Gastrocnemius medialis (tissue), 4 donors: ENCODE measurements at places on chromosomes 7 and 10. TPM values are rescaled to one million over a fixed set of nuclear protein-coding genes. Genes with fewer than 3 reads are reported as not detected.
A peak's percentile ranks its signal among the peaks of the same experiment; 100 is the strongest.

DNA sequence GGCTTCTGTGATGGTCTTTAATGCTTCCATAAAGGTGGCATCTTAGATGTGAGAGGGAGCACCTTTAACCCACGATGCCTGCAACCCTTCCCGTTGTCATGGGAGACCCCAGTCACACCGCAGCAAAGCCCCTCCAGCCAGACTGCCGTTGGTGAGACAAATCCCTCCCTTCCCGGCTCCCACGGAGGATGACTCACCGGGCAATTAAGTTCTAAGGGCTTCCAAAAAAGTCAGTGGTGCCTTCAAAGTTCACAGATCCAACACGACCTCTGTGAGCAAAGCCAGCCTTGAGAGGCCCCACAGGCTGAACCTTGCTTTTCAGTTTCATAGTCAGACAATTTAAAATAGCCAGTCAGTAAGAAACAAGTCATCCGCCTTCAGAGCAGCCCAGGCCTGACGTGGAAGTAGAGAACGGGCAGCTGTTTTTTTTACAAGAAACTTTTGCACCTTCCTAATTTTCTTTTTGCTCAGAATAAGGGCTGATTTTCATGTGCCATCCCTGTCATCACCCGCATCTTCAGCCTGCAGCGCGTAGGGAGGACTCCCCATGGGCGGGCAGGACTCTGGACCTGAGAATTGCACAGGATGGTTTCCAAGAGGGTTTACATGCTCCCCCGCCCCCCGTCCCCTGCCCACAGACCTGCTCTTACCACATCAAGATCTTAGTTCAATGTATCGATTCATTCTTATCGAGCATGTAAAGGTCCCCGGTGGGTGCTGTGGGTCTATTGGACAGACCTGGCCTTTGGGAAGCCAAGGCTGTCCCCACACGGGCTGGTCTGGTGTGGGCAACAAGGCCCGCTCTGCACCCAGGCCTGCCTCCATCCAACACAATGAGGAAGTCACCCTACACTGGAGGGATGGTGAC lies 333.9 kb downstream of the DNAJB6 start:
- DNase-seq: no peak

- DNase-seq: no peak
Observed at GRCh38 chr7:130425796-130426195, 15.0 kb downstream of the CEP41 start.

- DNase-seq: no peak
Observed at GRCh38 chr10:32922170-32922569, 35.9 kb downstream of the ITGB1 start.

GRCh38 chr10:61355211-61355610 lies 98.0 kb downstream of the TMEM26 start:
- DNase-seq: no peak

DNA sequence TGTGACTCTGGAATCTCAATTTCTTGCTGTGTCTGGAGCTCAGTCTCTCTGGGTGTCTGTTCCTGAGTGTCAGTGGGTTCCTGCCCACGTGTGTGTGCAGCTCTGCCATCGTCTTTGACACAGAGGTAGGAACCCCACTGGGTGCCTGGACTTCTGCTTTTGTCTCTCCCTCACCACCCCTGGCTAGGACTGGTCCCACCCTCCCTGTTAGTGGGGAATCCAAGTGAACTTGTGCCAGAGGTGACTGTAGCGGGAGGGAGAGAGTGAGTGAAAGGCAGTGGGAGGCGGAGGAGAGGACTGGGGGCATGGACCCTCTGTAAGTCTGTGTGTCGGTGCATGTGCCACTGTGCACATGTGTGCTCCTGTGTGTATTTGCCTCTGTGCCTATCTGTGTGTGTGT lies 299.9 kb upstream of the ZMIZ1 start:
- no peak for DNase-seq

DNA sequence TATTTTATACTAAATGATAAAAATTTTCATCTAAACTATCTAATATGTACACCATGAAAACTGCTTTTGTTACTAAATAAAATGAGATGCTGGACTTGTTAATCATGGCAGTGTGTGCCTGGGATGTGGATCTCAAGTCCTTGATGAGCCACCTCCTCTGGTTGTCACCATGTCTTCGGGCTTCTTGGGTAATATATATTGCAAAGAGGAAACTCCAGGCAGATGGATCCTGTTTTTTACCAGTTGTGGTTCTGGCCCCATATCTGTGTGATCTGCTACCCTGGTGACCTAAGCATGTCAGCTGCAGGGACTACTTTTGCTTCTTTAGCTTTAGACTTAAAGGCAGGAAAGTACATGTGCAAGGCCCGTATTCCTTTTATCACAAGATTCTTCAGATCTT lies 46.2 kb downstream of the TMEM60 start:
- DNase-seq: no peak

- DNase-seq: no peak
Observed at GRCh38 chr7:78039790-78040776, 241.5 kb downstream of the PHTF2 start.

DNA sequence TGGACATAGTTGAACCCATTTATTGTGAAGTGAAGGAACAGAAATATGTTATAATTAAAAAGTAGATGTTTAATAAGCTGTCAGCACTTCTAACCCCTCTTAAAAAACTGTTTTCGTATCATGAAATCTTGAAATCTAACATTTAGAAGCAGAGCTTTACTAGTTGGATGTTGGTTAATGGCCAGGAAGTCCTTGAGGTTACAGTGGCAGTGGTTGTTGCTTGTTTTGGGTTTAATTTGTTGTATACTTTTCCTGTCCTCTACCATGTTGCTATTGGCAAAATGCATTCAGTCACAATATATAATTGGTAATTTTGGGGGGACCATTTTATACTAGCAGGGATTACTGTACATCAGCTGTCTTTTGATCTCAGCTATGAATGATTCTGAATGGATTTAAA lies 60.7 kb downstream of the EXOC4 start:
- DNase-seq: no peak

DNA sequence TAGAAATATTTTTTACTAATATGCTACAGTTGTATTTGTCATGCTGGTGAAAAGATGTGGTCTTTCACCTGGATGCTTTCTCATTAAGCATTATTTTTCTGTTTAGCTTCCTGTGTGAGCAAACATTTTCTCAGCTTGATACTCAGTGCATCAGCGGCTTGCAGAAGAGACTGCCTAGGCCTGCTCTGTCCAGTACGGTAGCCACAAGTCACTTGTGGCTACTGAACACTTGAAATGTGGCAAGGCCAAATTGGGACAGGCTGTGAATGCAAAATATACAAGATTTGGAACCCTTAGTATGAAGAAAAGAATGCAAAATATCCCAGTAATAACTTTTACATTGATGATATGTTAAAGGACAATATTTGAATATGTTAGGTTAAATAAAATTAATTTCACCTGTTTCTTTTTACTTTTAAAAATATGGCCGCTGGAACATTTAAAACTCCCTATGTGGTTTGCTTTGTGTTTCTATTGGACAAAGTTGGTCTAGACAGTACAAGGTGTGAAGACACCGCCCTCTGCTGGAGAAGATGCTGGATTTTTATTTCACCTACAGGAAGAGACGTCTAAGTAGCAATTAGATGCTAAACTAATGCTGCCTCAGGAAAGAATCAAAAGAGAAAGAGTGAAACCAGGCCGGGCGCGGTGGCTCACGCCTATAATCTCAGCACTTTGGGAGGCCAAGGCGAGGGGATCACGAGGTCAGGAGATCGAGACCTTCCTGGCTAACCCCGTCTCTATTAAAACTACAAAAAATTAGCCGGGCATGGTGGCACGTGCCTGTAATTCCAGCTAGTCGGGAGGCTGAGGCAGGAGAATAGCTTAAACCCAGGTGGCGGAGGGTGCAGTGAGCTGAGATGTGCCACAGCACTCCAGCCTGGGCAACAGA lies 5.3 kb downstream of the SRGN start:
- DNase-seq: peak; percentile 69

GRCh38 chr10:24503461-24504320 lies 220.0 kb downstream of the ARHGAP21 start:
- DNase-seq: no peak

GRCh38 chr10:118963341-118963740 lies 66.2 kb upstream of the NANOS1 start:
- no peak for DNase-seq

DNA sequence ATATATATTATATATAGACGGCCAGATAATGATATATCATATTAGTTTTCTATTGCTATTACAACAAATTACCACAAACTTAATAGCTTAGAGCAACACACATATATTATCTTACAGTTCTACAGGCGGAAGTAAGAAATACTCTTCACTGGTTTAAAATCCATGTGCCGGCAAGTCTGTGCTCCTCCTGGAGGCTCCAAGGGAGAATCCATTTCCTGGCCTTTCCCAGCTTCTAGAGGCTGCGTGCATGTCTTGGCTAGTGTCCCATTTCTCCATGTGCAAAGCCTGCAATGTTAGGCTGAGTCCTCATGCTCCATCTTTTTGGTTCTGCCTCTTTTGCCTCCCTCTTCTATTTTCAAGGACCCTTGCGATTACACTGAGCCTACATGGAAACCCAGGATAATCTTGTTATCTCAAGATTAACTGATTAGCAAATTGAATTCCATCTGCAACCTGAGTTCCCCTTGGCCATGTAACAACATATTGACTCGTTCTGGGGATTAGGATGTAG lies 23.9 kb upstream of the PNLIPRP3 start:
- DNase-seq: no peak

DNA sequence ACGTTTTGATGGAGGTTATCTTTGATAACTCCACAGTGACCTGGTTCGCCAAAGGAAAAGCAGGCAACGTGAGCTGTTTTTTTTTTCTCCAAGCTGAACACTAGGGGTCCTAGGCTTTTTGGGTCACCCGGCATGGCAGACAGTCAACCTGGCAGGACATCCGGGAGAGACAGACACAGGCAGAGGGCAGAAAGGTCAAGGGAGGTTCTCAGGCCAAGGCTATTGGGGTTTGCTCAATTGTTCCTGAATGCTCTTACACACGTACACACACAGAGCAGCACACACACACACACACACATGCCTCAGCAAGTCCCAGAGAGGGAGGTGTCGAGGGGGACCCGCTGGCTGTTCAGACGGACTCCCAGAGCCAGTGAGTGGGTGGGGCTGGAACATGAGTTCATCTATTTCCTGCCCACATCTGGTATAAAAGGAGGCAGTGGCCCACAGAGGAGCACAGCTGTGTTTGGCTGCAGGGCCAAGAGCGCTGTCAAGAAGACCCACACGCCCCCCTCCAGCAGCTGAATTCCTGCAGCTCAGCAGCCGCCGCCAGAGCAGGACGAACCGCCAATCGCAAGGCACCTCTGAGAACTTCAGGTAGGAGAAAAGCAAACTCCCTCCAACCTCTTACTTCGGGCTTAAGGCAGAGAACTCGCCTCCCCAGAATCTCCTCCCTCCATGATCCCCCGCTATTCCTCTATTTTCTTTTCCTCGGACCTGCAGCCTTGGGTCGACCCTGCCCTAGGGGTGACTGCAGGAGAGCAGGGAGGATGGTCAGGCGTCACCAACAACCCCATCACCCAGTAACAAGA lies at the start of gene SERPINE1:
Gene SERPINE1, plus strand, starts transcription at position 454 of the 809 bp plus-strand sequence. CDS start 1,290 bp downstream, outside the sequence.
- DNase-seq: peak; percentile 90

GRCh38 chr10:82813856-82814255 lies 938.9 kb downstream of the NRG3 start:
- DNase-seq: no peak

- no peak for DNase-seq
Observed at GRCh38 chr7:116182023-116182422, 28.3 kb upstream of the TES start.

DNA sequence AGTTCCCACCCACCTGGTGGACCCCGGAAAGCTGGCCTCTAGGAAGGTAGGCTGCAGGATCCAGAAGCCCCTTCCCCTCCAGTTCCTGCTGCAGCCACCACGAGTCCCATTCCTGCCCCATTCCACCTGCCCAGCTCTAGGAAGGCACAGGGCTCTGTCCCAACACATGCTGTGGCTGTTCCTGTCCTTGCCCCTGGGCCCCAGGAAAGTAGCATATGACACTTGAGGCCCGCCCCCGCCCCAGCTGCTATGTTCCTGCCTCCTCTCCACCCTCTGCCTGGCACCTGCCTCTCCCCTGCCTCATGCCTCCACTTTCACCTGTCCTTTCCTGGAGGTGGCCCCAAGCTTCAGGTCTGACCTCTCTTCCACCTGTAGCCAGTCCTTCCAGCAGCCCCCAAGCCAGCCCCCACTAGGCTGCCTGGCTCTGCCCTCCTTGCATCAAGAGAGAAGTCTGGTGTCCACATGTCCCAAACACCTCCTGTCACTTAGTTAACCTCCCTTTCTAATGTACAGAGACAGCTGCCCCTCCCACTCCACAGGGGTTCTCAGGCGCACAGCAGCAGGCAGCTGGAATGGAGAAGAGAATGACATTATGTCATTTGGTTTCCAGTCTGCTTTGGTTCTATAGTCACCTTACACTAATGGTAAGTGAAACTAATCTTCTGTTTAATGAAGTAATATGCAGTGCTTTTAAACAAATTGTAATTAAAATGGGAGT lies 22.7 kb downstream of the YKT6 start:
- no peak for DNase-seq

DNA sequence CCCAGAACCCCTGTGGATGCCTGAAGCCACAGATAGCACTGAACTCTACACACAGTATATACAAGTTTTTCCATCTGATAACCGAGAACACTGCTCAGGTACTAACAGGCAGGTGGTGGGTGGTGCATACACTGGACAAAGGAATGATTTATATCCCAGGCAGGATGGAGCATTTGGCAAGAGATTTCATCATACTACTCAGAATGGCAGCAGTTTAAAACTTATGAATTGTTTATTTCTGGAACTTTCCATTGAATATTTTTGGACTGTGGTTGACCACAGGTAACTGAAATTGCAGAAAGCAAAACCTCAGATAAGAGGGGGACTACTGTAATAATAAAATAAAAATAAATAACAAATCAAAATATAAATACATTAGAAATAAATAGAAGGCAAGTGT lies 10.9 kb upstream of the KCNMA1 start:
- no peak for DNase-seq

GRCh38 chr10:47349516-47349915 lies 1.4 kb downstream of the RBP3 start:
- DNase-seq: no peak

DNA sequence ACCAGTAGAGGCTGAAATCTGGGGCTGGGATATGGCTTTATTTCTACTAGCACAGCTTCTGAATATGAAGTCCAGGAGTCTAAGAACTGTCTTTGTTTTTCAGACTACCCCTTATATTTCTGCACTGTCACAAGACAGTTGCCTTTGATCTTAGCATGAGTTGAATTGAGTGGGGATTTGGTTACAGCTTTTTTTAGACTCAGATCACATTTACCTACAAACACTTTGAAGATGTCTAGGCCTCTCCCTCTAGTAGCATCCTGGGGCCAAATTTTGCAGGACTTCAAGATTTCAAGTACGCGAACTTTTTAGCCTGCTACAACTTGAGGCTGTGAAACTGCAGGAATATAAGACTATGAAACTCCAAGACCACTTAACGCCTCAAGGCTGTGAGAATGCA lies 240.2 kb downstream of the NEBL start:
- no peak for DNase-seq

The FGFR2 gene
- 0.31 TPM for total RNA-seq

The AMZ1 gene
- not detected for total RNA-seq

The LEP gene
- total RNA-seq: 0.11 TPM

The ASB10 gene
- total RNA-seq: 20.3 TPM

The INMT gene
- 1.9 TPM for total RNA-seq

The TMEM140 gene
- 159 TPM for total RNA-seq

The ODAD2 gene
- not detected for total RNA-seq

The TDRD1 gene
- total RNA-seq: 0.10 TPM
